Activated CD8-positive, alpha-beta T cell treated with anti-CD3 and anti-CD28 coated beads for 36 hours (primary cell): ENCODE measurements at places on chromosomes 2 and 18.

DNA sequence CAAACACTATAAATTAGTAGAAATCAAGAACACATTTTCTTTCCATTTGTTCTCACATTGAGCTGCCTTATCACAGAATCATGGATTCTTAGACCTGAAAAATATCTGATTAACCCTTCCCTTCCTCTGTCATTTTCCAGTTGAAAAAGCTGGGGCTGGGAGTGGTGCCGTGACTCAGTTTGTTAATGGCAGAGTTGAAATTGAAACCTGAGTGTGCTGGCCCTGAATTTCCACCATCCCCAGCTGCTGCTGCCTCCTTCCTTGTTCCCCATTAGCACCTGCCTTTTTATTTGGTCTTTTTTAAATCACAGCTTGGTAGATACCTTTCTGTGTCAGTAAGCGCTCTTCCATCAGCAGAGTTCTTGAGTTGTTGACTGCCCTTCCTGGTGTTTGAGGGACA is 10.6 kb downstream of the FARP2 start:
- DNase-seq = no peak

DNA sequence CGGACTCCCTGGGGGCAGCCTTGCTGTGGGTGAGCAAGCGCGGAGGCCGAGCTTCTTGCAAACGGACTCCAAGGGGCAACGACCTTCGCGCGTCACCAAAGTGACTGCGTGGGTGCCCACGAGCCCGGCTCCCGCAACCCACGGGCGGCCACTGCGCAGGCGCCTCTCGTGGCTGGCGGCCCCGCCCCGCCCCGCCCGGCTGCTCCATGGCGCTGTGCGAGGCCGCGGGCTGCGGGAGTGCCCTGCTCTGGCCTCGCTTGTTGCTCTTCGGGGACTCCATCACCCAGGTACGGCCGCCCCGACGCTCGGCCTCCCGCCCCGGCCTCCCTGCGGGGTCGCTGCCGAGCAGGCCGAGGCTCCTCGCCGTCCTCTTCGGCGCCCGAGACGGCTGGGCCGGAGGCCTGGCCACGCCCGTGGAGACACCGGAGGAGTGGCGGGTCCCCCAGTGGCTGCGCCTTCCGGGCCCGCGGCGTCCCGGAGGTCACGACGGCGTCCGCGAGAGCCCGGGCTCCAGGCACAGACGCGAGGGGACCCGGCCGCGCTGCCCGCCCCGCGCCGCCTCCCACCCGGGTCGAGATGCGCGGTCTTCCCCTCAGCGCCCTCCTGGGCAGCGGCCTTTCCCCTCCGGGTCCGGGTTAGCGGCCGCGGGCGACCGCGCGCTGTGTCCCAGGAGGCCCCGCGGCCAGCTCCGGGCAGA is at the start of gene IAH1:
IAH1 (plus strand) TSS at position 191 of the 697 bp plus-strand sequence; CDS start at position 207, 16 bp downstream.
- DNase-seq = peak; percentile 63

DNA sequence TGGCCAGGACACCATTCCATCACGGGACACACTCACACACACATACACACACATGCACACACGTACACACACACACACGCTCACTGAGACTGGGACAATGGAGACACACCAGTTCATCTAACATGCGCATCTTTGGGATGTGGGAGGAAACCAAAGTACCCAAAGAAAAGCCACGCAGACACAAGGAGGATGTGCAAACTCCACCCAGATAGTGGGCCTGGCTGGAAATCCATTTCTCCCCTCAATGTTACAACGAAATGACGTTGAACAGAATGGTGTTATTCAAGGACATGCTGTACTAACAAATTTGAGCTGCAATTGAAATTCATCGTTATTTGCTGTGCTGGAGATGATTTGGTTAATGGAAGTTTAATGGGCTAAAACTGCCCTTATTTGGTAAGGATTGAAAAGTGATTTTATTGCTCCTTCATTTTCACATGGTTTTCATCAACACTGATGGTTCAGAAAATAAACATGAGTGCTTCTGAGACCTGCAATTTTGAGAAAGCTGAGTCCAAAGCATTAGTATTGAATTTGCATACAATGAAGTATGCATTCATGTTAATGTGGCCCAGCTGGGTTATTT is 110.0 kb downstream of the KCNE4 start:
- no peak for DNase-seq

DNA sequence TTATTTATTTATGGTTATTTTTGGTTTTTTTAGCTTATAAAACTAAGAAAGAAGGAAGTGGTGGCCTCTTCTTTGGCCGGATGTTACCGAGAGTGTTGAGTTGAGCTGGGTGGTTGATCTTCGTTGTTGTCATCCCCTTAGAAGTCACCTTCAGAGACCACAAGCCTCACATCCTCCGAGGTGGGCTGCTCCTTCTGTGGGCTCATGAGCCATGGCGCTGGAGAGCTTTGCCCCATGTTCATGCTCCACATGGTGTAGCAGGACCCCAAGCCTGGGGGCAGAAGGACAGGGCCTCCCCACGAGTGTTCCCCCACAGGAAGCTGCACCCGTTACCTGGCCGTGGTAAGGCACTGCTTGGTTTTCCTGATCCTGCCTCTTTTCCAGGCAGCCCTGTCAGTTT is 23.4 kb downstream of the SNTG2 start:
- DNase-seq = peak; percentile 80

GRCh38 chr2:111194835-111195621 is 74.3 kb downstream of the BCL2L11 start:
- no peak for DNase-seq
